LHCN-M2 (cell line): ENCODE measurements at places on chromosomes 2 and 18. TPM values are rescaled to one million over a fixed set of nuclear protein-coding genes. Genes with fewer than 3 reads are reported as not detected.

- DNase-seq = no peak
Measured at GRCh38 chr2:127514485-127514884, 11.8 kb downstream of the IWS1 start.

GRCh38 chr2:122034344-122034743 lies 278.9 kb downstream of the TSN start:
- no peak for DNase-seq

DNA sequence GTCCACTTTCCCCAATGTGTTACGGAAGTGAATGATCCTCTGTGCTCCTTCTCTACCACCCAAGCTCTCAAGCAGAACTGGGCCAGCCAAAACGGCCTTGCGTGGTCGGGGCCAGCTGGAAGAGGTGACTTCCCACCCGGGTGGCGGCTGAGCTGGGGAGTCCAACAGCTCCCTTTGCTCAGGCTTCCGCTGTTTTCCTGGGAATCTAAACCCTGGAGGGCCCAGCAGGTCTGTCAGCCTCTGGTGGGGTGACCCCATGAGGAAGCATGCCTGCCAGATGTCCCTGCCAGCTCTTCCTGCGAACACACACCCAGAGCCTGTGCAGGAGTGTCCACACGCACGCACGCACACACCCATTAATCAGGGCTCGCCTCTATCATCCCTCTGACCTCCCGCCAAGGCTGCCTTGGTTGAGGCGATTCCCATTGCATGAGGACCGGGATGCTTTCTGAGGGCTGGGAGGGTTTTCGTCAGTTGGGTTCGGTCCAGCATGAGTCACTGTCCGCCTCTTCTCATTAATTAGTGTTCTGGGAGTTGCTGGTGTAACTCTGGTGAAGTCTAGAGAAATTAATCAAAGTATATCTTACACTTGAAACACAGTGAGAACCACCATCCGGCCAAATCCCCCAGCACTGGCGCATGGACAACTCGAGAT lies 90.6 kb downstream of the TWIST2 start:
- DNase-seq = no peak

- DNase-seq = no peak
Measured at GRCh38 chr2:23567161-23567756, 182.3 kb downstream of the KLHL29 start.

DNA sequence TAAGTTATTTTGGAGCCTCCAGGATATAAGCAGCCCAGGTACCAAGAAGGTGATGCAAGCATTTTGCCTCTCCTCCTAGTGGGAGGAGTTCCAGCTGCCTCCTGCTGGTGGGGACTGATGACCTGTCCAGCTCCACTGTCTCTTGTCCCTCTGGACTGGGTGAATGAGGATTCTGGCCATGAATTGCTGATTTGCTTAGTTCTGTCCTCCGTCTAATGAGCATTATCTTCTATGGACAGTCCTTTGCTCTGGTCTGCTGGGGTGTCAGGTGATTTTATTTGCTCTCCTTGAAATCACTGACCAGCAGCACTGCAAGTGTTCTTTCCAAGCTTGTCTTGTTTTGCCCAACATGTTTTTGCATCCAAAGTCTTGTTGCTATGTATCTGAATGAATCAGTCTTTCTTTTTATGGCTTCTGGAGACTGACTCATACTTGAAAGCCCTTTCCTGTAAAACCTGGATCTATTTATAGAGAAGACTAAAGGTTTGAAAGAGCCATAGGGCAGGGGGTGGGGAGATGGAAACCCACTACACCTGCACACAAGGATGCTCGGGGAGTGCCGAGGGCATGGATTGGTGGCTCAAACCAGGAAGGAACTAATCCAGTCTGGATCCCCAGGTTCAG lies 40.5 kb upstream of the EFHD1 start:
- peak; percentile 78 for DNase-seq

- DNase-seq = no peak
Measured at GRCh38 chr2:481388-481787, 193.5 kb upstream of the ALKAL2 start.

- no peak for DNase-seq
Measured at GRCh38 chr2:1339388-1340140, 73.7 kb upstream of the TPO start.

DNA sequence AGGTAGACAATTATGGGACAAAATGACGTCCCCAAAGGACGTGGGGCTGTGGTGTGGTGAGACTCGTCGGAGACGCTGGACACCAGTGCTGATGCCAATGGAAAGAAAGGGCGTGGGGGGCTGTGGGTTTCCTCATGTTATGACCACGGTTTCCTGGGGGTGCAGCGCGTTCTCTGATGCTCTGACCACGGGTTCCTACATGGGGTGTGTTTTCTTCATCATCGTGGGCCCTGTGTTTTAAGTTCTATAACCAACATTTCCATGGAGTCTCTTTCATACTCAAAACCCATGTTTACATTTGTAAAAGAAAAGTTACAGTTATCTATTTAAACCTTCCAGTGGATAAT lies 141.6 kb downstream of the RTP5 start:
- no peak for DNase-seq

- DNase-seq = no peak
Measured at GRCh38 chr2:101204400-101205115, 48.1 kb upstream of the CNOT11 start.

DNA sequence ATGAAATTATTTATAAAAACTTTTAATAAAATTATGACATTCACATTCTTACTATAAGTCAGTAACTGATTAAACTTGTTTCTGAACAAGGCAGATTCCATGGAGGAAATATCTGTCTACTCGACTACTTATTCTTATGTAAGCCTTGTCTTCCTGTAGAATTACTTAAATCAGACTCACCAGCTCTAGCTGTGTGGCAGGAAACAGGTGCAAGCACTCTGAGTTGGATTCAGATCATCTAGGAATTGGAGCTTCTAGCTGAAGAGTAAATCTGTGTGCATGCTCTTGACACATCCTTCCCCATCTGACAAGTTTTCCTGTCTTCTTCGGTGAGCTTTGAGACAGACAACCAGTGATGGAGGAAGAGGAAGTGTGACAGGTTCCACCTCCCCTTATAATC lies 284.7 kb downstream of the TRIB2 start:
- no peak for DNase-seq

DNA sequence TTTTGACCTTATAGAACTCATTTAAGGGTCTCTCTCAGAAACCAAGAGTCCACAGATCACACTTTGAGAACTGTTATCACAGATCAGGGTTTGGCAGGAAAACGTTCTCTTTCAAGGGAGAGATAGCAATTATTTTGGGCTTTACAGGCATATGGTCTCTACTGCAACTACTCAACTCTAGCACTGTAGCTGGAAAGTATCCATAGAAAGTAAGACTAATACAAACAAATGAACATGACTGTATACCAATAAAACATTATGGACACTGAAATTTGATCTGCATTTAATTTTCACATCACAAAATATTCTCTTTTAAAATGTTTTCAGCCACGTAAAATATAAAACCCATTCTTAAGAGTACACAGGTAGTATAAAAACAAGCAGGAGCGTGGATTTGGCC lies 100.5 kb downstream of the TRIP12 start:
- DNase-seq = no peak

DNA sequence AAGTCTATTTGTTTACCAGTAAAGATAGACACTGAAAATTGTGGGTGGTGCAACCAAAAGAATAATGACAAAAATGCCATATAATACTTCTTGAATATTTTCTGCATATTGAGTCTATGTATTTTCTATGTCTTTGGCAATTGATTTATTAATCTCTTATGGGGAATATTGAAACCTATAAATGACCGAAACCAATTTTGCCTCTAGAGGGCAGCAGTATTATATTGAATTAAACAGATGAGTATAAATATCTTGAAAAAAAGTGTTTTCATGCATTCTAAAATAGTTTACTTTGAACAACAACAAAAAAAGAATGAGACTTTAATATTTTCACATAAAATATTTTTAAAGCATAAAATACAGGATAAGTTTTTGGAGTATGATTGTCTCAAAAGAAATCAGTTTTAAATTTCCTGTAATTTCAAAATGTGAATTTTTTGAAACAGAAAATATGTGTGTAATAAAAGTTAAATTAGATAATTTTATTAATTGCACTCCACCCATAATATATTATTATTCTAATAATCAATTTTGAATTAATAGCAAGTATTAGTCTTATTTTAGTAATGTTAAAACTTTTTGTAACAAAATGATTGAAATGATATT lies 49.9 kb upstream of the CALCRL start:
- DNase-seq = no peak

GRCh38 chr2:22843919-22844537 lies 541.0 kb upstream of the KLHL29 start:
- no peak for DNase-seq

- no peak for DNase-seq
Measured at GRCh38 chr2:6564326-6564725, 301.4 kb downstream of the CMPK2 start.

GRCh38 chr18:9133225-9133624 lies 3.4 kb upstream of the ANKRD12 start:
- DNase-seq = no peak

GRCh38 chr18:35683021-35683420 lies 101.5 kb downstream of the GALNT1 start:
- DNase-seq = peak; percentile 81

DNA sequence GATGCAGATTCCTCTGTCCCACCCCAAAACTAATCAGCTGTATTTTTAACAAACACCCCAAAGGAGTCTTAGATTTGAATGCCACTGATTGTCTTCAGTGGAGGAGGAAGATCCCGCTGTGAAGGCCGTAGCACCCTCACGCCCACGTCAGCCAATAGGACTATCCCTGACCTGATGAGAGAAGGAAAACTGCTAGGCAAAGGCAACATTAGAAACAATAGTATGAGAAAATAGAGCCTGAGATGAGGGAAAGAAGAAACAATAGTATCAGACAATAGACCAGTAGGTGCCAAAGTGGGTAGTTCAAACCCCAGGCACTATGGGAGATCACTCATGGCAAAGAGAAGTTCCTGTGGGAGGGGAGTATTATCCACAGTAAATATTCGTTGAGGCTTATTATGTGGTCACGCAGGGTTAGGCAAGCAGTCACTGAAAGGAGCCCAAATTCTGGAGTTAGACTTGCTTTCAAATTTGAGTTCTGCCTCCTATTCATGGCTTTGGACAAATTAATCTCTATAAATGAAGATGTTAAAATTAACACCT lies 2.8 kb downstream of the PCBP1 start:
- no peak for DNase-seq

DNA sequence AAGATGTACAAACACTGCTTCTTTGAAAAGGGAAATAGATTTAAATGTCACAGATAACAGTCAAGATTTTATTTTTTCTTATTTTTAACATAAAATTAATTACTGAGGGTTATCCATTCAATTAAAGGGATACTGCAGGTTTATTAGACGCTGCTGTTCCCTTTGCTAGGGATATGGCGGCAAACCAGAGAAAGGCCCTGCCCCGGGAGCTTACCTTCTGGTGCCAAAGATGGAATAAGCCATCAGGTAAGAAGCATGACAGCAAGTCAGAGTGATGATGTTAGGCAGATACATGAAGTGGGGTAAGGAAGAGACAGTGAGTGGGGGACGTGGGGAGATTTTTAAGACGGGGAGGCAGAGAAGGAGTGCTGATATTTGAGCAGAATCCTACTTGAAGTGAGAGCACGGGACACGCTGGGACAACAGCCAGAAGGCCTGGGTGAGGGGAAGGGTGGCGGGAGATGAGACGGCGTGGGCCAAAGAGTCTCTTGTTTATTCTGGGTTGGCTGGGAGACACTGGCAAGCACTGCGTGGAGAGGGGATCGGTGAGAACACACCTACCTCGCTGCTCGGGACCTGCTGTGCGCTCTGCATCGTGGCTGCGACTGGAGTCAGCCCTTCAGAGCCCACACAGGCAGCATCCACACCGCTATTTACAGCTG lies 250.5 kb upstream of the TMEM200C start:
- no peak for DNase-seq

GRCh38 chr2:232798187-232798586 lies 21.8 kb upstream of the KCNJ13 start:
- no peak for DNase-seq

- DNase-seq = no peak
Measured at GRCh38 chr2:170681311-170681710, 33.8 kb upstream of the SP5 start.

Gene ERBB4
- not detected in 2 replicates for total RNA-seq

Gene ANKRD23
- total RNA-seq = 1.0 and 2.6 TPM in 2 replicates

Gene UGT1A5
- not detected in 2 replicates for total RNA-seq

Gene NT5C1B
- total RNA-seq = not detected in 2 replicates

Gene COL6A3
- 5.2 and 9.2 TPM in 2 replicates for total RNA-seq

Gene PTGR3
- 11.8 and 17.1 TPM in 2 replicates for total RNA-seq
